ENCODE measurements at places on chromosomes 13 and 19. TPM values are rescaled to one million over a fixed set of nuclear protein-coding genes. Genes with fewer than 3 reads are reported as not detected.

- DNase-seq = no peak
Measured at GRCh38 chr19:43452582-43452981, 12.8 kb downstream of the LYPD3 start.

DNA sequence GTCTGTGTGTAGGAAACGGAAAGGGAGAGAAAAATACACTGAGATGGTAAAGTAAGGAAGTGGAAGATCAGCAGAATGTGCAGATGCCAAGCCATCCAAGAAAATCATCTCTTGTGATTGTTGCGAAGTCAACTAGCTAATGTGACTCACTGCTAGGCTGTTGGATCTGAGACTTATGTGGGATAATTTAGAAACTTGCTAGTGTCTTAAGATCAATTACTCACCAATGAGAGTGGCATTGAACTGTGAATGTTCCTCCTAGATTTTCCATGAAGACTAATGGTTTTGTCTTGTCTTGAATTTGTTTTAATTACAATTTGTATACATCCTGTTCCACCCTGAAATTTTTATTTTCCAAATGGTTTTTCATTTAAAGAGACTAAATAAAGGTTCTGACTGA, 771.6 kb downstream of the EFNB2 start:
- no peak for DNase-seq

Gene GSX1
- total RNA-seq = not detected

DNA sequence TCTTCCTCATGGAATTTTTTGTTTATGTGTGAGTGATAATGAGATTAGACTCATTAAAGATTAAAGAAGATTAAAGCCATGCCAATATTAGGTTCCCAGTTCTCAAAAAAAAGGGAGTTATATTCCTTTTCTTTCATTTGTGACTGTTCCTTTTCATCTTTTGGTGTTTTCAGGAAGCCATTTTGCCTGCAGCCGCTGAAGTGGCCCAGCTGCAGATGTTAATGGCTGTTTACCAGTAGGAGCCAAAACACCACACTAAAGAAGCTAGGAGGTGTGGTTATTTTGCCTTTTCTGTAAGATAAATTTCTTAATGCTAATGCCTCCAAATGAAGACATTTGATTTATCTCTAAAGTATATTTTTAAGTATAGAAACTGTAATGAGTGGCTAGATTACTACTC, 36.3 kb downstream of the ITGBL1 start:
- DNase-seq = no peak

Gene PTGER1
- 4.1 TPM for total RNA-seq

DNA sequence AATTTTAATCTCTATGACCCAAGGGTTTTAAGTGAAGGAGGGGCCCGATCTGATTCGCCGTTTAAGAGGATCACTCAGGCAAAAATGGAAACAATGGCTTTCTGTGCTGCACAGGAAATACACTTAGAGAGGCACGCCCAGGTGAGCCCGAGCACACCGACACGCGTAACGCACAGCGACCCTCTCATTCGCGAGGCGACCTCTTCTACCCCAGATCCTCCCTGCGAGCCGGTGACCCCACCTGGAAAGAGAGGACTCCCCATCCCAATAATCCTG, 216 bp downstream of the SH2D3A start:
- DNase-seq = no peak

Gene IFNL2
- total RNA-seq = not detected

Gene ODAD3
- 0.48 TPM for total RNA-seq

- DNase-seq = no peak
Measured at GRCh38 chr13:112060282-112060830, 6.6 kb upstream of the SOX1 start.

Gene MYO1F
- 7.5 TPM for total RNA-seq

DNA sequence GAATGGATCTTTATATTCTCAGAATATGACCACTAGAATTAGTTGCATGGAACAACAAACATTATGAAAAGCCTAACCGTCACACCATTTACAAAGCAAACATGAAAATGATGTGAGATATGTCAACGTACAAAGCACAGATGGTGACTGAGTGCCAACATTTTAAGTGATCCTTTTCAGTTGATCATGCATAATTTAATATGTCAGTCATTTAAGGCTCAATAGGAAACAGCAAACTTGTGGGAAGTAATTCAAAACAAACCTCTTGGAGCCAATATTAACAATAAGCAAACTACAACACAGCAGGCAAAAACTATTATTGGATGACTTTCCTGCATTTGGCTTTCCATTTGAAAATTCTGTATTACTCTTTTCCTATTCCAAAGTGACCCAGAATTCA, 277.6 kb downstream of the SLITRK6 start:
- no peak for DNase-seq

Gene NANOS3
- total RNA-seq = not detected

GRCh38 chr13:44198826-44199225, 174.8 kb upstream of the SERP2 start:
- no peak for DNase-seq

DNA sequence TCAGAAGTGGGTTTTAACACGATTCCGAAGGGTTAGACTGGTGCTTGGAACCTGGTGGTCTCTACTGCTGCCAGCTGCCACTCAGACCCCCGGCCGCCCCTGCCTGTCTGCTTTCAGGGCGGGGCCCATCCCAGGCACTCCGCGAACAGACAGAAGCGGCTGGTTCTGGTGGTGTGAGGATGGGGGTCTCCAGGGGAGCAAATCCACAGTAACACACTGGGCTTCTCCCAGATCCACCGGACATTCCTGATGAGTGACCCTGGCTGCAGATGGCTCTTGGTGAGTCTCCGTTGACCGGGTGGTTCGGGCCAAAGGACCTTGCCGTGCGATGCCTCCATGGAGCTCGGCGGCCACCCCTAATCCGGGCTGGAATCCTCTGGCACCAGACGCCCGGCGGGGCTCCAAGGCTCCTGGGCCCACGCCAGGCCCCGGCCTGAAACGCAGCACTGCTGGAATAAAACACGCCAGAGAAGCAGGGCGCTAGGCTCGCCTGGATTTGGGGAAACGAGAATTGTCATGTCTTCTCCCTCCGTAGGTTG, 2.1 kb upstream of the PTBP1 start:
- no peak for DNase-seq

DNA sequence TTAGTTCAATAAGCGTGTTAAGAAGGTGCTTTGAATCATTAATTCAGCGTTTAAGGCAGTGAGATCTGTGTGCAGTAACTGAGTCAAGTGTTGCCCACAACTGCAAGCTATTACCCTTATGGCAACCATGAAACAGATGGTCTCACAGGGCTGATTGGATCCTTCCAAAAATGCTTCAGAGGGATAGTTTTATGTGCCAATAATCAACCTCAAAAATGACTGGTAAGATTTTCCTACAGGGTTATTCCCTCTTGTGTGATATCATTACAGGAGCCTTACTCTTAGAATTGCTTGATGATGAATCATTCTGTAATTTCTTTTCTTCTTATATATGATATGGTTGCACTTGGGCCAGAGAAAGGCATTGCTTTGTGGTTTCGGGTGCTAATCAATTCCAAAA, 1299.2 kb upstream of the ATXN8OS start:
- no peak for DNase-seq

DNA sequence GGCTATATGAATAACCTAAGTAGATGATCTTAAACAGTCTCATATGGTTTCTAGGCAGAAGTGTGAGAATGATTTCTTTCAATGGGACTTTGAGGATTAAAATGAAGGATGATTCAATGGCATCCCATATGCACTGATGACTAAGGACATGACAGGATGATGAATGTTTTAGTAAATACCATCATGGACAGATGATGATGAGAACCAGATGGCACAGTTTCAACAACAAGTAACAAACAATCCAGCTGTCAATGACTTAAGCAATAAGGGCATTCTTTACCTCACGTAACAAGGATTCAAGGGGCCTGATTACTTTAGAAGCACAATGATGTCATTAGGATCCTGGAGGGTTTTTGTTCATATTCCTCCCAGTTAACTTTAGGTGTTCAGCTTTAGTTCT, 2678.4 kb downstream of the PCDH9 start:
- no peak for DNase-seq

GRCh38 chr19:7866399-7867091, 7.6 kb downstream of the PRR36 start:
- DNase-seq = no peak

DNA sequence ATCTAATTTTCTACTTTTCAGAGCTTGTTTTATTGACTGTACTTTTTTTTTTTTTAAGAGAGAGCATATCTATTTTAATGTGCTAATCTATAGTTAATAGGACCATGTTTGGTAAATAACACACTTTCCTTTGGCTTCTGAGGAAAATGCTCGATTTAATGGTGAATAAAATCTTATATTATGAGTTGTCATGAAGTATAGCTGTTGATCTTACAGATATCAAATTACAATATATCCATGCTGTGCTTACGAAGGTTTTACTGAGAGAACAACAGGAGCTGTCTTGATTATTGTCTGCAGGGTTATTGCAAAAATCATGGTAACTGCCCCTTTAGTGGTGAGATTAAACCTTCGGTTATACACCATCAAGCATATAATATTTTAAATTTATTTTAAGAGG, 29.6 kb downstream of the URI1 start:
- no peak for DNase-seq
